ENCODE measurements at places on chromosomes 6 and 20.

DNA sequence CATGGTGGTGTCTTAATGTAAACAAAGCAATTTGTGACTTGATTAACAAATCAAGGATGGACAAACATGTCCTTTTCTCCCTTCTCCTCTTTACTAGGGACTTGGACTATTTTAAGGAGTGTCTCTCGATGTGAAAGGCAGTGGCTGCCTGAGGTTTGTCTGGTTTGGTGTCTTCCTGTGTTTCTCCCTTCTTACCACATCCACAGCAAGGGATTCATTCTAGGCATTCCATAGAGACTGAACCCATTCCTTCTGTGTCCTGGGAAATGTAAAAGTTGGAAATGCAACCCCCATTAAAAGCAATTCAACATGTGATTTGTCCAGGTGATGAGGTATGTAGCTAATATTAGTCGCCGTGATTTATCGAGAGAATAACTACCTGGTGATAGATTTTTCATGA is 15.9 kb downstream of the NRN1 start:
- DNase-seq, result no peak

DNA sequence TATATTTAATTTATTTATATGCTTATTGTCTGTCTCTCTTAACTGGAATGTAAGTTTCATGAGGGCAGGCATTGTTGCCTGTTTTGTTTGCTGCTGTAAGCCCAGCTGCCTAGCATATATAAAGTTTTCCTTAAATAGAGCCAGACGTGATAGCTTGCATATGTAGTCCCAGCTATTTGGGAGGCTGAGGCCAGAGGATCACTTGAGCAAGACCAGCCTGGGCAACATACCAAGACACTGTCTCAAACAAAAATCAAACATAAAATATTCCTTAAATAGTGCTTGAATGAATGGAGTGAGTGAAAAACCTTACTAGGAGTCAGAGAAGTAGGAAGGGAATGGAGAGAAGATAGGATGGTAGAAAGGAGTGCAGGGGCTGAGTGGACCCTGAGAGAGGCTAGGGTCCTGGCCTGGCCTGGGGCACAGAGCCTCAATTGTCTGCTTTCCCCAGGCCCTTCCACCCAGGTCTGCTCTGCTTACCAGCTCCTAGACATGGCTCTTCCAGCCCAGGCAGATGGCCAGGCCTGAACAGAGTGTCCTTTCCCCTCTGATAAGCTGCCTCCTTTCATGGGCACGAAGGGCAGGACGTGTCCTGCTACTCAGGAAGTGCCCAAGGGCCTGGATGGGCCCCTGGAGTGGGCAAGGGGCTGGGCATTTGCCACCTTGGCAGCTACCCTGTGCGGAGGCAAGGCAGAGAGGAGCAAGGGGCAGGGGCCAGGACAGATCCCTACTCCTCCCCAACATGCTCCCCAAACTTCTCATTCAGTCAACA is 17.7 kb upstream of the BAK1 start:
- no peak for DNase-seq

GRCh38 chr6:1686117-1687098 is 76.7 kb downstream of the FOXC1 start:
- no peak for DNase-seq

DNA sequence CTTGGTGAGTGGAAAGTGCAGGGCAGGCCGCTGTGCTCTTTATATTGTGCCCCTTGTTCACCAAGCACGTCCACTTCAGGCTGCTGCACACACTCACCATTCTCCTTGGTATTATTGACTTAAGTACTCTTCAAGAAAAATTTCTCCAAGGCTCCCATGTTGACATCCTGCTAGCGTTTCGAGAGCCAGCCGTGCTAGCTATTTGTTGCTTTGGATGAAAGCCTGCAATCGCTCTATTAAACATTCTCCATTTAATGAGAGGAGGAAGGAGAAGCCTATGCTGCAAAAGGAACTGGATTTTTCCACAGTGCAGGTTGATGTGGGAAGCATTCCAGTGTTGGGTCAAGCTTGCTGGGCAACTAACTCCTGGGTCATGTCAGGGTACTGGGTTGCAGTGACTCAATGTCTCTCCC is 113.5 kb downstream of the CD83 start:
- DNase-seq, result no peak

- DNase-seq, result no peak
These were observed 4.1 kb downstream of the TMEM239 start for GRCh38 chr20:2820084-2820895.

All from stimulated activated CD4-positive, alpha-beta T cell treated with anti-CD3 and anti-CD28 coated beads, Interleukin-1b, Interleukin-23, amount 100 ng/mL, for 1 hour (primary cell).